Fibroblast of skin of left quadriceps (primary cell): ENCODE measurements at places on chromosomes 7 and 10.

DNA sequence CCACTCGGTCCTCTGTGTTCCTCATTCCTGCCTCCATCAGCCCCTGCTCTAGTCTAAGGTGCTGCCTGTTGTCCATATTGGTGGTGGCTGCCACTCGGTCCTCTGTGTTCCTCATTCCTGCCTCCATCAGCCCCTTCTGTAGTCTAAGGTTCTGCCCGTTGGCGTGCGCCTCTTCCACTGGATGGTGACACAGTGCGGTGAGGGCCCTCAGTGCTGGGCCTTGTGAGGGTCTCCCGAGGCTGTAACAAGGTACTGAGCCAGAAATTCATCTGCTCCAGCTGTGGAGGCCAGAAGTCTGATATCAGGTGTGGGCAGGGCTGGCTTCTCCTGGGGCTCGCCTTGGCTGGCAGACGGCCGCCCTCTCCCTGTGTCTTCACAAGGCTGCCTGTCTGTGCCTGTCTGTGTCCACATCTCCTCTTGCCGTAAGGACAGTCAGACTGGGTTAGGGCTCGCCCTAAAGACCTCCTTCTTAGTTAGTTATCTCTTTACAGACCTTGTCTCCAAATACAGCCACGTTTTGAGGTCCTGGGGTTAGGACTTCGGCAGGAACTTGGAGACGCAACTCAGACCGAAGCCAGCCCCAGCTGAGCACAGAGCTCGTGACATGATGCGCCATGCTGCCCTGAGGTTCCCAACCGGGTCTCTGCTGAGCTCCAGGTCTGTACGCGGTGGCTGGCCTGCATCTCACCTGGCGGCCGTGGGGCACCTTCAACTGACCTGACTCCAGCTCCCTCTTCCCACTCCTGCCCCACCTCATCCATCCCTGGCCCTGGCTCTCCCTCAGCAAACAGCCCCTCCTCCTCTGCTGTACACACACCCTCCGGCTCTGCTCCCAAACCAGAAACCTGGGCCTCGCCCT, 181.4 kb upstream of the SHH start:
- DNase-seq = no peak

GRCh38 chr10:86965986-86966654, 2.2 kb upstream of the ADIRF start:
- DNase-seq = no peak

GRCh38 chr7:124532166-124532565, 233.4 kb downstream of the GPR37 start:
- peak; percentile 4 for DNase-seq

DNA sequence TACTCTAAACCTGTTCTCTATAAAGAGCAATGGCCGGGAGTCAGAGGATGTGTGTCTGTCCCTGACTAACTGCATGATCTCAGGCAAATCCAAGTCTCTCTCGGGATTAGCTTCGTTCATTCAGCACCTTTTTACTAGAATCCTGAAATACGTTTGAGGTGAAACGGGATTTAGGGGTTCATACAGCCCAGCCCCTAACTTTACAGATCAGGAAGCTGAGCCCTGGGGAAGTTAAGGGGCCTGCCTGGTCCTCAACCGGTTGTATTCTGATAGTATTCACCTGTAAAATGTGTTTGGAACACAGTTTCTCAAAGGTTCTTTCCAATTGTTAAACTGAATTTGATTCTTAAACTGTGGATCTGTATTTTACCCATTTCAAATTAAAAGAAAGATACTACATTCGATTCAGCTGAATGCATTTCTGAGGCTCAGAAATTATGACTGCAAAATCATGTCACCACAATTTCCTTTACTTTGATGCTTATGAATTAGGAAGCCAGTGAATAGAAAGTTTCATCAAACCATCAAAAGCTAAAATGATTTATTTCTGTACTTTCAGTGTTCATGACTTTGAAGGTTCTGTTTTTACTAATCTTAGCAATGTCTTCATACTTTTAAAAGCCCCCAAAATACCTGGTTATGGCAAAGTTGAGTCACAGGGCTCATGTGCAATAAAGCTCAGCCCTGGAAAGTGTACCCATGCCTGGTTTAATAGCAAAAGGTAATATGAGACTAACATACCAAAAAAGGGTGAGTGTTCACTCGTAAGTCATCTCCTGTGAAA, 28.9 kb upstream of the EZH2 start:
- no peak for DNase-seq

DNA sequence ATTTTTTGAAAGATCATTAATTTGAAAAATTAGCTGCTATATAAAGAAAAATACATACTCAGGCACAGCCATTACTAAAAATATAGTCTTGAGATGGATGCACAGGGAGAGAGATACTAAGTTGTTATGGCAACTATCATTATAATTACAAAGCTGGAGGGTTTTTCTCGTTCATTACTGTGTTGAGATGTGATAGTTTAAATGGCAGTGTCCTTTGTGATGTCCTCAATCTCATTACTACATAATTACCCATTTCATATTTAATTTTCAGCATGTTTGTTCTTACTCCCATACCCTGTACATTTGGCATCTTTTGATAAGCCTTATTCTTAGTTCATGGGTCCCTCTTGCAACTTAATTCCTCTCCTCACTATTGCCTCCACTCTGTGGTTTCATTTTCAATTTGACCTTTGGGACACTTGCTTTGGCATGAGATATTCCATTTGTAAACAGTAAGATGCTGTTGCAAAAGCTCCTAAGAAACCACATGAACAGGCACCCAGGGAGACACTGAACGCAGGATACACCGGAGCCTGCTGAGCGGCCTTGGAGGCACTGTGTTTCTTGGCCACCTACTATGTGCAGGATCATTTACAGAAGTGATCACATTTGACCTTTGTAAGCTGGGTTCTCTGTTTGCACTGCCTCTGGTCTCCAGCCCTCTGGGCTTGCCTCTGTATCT, 4.8 kb upstream of the CPXM2 start:
- DNase-seq = no peak

GRCh38 chr10:1315178-1315577, 259.0 kb downstream of the WDR37 start:
- no peak for DNase-seq

DNA sequence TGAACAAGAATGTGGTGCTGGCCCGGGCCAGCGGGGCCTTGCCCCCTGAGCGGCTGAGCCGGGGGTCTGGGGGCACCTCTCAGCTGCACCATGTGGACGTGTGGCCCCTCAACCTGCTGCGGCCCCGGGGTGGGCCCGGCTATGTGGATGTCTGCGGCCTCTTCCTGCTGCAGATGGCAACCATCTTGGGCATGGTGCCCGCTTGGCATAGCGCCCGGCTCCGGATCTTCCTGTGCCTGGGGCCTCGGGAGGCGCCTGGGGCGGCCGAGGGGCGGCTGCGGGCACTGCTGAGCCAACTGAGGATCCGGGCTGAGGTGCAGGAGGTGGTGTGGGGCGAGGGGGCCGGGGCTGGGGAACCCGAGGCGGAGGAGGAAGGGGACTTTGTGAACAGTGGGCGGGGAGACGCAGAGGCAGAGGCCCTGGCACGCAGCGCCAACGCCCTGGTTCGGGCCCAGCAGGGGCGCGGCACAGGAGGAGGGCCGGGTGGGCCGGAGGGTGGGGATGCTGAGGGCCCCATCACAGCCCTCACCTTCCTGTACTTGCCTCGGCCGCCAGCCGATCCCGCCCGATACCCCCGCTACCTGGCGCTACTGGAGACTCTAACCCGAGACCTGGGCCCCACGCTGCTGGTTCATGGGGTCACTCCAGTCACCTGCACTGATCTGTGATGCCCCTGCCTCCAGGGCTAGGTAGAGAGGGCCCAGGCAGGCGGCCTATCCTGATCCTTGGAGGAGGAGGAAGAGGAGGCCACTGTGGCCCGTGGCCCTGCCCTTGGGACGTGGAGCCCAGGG, 1.1 kb upstream of the TRIP6 start:
- no peak for DNase-seq
